ENCODE measurements at places on chromosomes 13 and 19. TPM values are rescaled to one million over a fixed set of nuclear protein-coding genes. Genes with fewer than 3 reads are reported as not detected.

NXNL1 gene
- total RNA-seq = not detected

LPAR2 gene
- total RNA-seq = 72.8 TPM

GRCh38 chr13:28743020-28743419, 24.2 kb upstream of the SLC46A3 start:
- DNase-seq = no peak

SLC10A2 gene
- total RNA-seq = not detected

DNA sequence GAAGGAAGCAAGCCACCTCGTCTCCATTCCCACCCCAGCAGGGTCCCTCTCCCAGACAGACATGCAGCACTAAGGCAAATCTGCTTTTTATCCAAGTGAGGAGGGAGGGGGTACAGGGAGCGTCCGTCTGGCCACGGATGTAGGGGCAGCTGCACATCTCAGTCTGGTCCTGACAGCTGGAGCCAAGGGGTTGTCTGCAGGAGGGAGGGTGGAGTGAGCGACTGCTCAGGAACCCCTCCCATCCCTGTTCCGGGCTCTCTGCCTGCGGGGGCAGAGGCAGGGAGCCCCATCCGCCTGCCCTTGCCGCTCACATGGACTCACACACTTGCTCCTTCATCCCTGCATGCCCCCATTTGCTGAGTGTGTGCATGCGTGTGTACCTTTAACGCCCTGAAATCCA, 2.5 kb downstream of the TMEM190 start:
- no peak for DNase-seq
